NCI-H2029 treated with DMSO at 0.1 percent for 48 hours (cell line): ENCODE measurements at places on chromosomes 2 and 18.
A peak's percentile ranks its signal among the peaks of the same experiment; 100 is the strongest.

DNA sequence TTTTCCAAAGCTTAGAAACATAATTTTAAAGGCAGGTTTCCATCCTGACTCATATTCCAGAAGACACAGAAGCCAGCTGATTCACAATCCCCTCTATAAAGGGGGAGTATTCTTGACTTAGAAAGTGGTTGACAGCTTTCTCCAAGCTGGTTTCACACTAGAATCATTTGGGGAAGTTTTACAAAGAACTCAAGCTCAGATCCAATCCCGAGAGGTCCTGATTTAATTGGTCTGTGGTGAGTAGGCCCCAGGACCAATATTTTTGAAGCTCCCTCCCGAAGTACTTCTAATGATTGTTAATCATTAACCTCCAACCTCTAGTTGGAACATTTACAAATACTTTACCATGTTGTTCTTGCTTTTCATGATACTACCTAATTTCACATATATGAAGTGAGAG is 184.1 kb downstream of the DLGAP1 start:
- DNase-seq: no peak

DNA sequence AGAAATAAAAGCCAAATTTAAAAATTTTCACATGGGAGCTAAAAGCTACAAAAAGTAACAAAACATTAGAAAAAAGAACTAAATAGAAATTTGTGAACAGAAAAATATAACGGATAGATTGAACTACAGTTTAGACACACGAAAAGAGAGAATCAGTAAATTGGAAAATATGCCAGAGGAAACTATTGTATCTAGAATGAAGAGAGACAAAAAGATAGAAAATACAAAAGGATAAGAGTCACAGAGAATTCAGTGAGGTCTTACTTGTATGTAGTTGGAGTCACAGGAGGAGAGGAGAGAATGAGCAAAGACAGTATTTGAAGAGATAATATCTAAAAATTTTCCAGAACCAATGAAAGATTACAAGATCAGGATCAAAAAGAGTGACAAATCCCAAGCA is 11.3 kb upstream of the MCFD2 start:
- DNase-seq: no peak

- DNase-seq: no peak
Measured at GRCh38 chr18:51029378-51029693, 677 bp upstream of the SMAD4 start.

- DNase-seq: no peak
Measured at GRCh38 chr2:102481931-102482330, 8.9 kb downstream of the SLC9A4 start.

DNA sequence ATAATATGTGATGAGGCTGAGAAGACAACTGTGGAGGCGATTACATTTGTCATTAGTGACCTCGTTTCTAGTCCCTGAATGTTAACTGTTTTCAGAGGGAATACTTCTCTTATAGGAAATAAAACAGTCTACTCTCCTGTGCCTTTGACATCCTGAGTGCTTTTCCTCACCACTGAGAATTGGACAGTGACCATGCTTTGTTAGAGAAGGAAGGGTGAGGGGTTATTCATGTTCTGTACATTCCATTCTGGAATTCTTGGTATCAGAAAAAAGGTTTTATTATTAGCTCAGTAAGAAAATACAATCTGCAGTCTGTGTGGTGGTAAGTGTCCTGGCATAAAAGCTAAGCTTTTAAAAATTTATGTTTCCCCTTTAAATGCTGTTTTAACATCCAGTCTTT is 58.8 kb downstream of the PARD3B start:
- no peak for DNase-seq

GRCh38 chr2:164032995-164033394 is 297.2 kb upstream of the FIGN start:
- DNase-seq: no peak

DNA sequence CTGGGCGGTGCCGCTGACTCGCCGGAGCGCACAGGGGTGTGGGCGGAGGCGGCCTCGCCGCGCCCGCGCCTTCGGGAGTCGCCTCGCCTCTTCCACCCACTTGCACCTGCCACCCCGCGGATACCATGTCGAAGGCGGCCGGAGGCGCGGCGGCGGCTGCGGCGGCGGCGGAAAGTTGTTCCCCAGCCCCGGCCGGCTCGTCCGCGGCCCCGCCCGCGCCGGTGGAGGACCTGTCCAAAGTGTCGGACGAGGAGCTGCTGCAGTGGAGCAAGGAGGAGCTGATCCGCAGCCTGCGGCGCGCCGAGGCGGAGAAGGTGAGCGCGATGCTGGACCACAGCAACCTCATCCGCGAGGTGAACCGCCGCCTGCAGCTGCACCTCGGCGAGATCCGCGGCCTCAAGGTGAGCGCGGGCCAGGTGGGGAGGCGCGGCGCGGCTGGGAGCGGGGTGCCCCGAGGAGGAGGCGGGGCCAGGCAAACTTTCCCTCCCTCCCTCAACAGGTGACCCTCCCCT is 766 bp downstream of the CCDC85A start:
- DNase-seq: no peak

DNA sequence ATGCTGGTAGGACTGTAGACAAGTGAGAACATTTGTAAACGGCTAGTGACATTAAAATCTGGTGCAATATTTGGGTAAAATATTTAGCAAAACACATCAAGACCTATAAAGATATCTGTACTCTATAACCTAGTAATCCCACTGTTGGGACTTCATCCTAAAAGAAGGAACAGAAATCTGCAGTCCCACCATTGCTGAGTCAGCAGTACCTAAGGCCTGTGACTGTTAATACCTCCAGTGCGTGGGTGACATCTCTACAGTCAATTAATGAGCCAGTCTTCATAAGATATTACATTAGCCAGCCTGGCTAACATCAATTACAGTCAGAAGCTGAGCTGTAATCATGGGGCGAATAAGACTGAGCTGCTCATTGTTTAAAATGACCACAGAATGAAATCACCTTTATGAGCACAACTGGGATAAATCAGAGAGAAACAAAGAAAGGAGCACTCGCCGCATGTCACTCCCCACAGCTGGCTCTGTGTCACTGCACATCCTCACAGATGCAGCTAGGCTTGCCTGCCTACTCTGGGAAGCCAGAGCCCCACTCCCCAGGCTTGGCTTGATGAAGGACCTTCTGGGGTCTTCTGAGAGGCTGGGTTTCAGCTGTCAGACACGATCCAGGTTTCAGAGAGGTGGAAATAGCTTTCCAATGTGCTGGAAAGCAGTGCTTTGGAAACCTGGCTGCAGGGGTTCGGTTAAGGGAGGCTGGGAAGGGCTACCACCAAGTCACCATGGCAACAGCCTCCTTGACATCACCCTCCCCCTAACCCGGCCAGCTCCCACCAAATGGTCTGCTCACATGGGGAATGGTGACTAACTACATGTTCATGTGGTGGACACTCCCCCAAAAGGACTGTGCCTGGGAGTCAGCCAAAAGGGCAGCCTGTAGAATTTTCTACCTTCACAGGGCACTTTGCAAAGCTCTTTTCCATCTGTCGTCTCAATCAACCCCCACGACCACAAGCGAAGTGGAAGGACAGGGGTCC is 145.0 kb downstream of the ZBTB7C start:
- no peak for DNase-seq

DNA sequence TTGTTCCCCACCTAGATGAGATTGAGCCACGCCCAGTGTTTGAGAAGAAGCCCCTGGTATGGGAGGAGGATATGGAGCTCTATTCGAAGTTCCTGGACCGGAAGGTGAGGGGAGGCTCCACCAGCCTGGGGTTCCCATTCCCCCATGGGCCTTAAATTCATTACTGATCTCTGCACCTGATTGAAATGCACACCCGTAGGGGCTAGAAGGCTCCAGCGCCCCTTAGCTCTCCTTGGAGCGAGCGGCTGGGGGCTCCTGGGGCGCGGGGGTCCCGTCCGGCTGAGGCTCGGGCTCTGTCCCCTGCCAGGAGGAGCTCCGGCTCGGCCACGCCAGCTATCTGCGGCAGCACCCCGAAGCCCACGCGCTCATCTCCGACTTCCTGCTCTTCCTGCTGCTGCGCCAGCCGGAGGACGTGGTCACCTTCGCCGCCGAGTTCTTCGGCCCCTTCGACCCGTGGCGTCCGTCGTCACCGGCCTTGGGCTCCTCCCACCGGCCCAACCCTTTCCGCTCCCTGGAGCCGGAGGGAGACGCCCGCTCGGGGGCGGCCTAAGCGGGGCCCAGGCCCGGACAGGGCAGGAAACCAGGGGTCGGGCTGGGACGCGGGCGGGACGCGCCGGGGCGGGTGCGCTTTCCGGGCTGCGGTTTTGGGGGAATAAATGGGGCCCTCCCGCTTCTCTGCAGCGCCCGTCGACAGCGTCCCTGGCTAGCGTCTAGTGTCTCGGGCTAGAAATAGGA is 10.9 kb downstream of the CATIP start:
- no peak for DNase-seq

GRCh38 chr2:19474128-19474527 is 115.7 kb upstream of the OSR1 start:
- peak; percentile 13 for DNase-seq
